ENCODE measurements at places on chromosomes 2 and 18. TPM values are rescaled to one million over a fixed set of nuclear protein-coding genes. Genes with fewer than 3 reads are reported as not detected.

GRCh38 chr2:147255812-147256211 lies 589.0 kb upstream of the ACVR2A start:
- no peaks in the 10 kb centered on the region for H3K4me1 ChIP-seq
- no peaks in the 10 kb centered on the region for H3K36me3 ChIP-seq
- H3K27me3 ChIP-seq, result no peaks in the 10 kb centered on the region
- no peak for DNase-seq
- H3K27ac ChIP-seq, result no peak overlapping the region

GRCh38 chr2:39487398-39488250 lies 50.5 kb upstream of the MAP4K3 start:
- no peaks in the 10 kb centered on the region for H3K27me3 ChIP-seq
- H3K4me1 ChIP-seq, result peaks cover 37% of the 10 kb centered on the region
- no peak for DNase-seq
- H3K4me3 ChIP-seq, result no peak overlapping the region
- H3K27ac ChIP-seq, result no peak overlapping the region
- H3K36me3 ChIP-seq, result no peaks in the 10 kb centered on the region

- peaks cover 96% of the 10 kb centered on the region for H3K27me3 ChIP-seq
- no peak for DNase-seq
- H3K36me3 ChIP-seq, result no peaks in the 10 kb centered on the region
- H3K27ac ChIP-seq, result no peak overlapping the region
- H3K4me1 ChIP-seq, result peaks cover 39% of the 10 kb centered on the region
- peak overlapping the region; percentile 28 for H3K4me3 ChIP-seq
Measured at GRCh38 chr18:59272221-59272888, 899 bp downstream of the RAX start.

GRCh38 chr18:811182-811891 lies 705 bp downstream of the YES1 start:
- peak overlapping the region; percentile 74 for H3K4me3 ChIP-seq
- no peaks in the 10 kb centered on the region for H3K36me3 ChIP-seq
- no peaks in the 10 kb centered on the region for H3K27me3 ChIP-seq
- peak overlapping the region; percentile 96 for H3K27ac ChIP-seq
- no peak for DNase-seq

DNA sequence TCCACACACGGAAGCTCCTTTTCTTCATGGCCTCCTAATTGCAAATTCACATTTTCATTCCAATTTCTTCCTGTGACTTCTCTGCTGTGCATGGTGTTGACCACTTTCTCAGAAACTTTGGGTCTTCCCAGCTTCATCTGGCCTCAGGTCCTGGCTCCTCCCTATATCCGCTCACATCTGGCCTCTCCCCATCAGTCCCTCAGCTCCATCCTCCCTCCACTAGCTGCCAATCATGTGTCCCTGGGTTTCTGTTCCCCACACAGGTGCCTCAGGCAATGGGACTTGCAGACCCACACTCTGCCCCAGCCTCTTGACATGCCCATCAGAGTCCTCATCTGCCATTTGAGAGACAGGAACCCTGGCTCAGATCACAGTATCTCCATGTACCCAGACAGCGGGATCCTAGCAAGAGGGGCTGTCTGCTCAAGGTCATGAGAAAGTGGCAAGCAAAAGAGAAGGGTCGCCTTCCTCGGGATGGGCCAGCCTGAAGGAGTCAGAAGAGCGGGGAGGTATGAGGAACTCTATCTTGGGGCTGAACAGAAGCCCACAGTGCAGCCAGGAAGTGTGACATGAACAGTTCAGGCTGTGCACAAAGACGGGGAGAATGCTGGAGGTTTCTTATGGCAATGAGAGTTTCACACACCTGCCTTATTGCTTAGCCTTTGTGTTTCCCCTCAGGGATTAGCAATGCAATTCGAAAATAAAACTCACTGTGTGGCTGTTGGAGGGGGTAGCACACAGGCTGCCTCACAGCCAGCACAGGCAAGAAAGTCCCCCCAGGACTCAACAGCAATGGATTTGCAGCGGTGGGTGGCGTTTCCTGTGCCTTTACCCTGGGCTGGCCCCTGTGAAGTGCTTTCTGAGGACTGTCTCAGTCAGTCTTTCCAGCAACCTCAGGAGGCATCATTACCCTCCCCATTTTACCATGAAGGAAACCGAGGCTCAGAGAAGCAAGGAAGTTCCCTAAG lies 69.5 kb downstream of the COPS8 start:
- no peak overlapping the region for H3K4me3 ChIP-seq
- H3K27me3 ChIP-seq, result no peaks in the 10 kb centered on the region
- DNase-seq, result no peak
- no peak overlapping the region for H3K27ac ChIP-seq

GRCh38 chr2:210481601-210482175 lies 5.1 kb upstream of the LANCL1 start:
- H3K4me3 ChIP-seq, result no peak overlapping the region
- no peak for DNase-seq
- H3K36me3 ChIP-seq, result no peaks in the 10 kb centered on the region
- H3K27me3 ChIP-seq, result no peaks in the 10 kb centered on the region

GRCh38 chr2:54029721-54030395 lies 59.1 kb upstream of the PSME4 start:
- H3K4me3 ChIP-seq, result no peak overlapping the region
- peaks cover 9% of the 10 kb centered on the region for H3K4me1 ChIP-seq
- no peak for DNase-seq
- H3K36me3 ChIP-seq, result no peaks in the 10 kb centered on the region
- H3K27me3 ChIP-seq, result no peaks in the 10 kb centered on the region

DNA sequence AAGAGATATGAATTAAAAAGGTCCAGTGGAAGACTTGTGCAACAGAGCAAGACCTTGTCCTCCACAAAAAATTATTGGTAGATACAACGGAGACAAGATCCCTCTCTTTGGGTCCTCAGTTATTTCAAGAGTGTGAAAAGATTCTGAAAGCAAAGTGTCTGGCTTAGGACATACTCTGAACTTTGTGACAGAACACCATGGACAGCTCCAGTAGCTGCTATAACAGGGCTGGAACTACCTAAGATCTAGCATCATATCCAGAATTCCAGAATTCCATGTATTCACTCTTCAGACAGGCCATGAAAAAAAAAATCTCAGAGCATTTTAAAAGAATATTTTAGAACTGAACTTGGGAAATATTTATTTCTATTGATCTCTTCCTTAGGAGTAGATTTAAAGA lies 74.8 kb upstream of the ZBTB14 start:
- H3K4me3 ChIP-seq, result no peak overlapping the region
- H3K36me3 ChIP-seq, result no peaks in the 10 kb centered on the region
- H3K27ac ChIP-seq, result no peak overlapping the region
- H3K4me1 ChIP-seq, result no peaks in the 10 kb centered on the region
- peaks cover 5% of the 10 kb centered on the region for H3K27me3 ChIP-seq

DNA sequence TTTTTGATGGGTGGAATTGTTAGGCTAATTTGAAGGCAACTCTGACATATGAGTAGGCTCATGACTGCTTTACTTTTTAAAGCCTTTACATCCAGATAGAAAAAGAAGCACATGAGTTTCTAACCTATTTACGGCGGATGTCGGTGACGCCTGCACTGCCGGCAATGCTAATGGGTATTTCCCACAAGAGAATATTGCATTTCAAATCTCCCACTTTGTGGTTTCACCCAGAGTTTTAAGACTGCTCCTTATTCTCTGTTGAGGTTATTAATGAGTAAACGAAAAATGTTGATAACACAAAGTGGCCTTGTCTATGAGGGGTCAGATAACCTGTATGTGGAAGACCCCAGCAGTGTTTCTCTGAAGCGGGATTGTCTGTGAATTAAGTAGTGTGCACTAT lies 14.0 kb downstream of the CCDC85A start:
- H3K27ac ChIP-seq, result no peak overlapping the region
- H3K4me1 ChIP-seq, result no peaks in the 10 kb centered on the region
- no peak for DNase-seq
- H3K27me3 ChIP-seq, result no peaks in the 10 kb centered on the region
- H3K36me3 ChIP-seq, result no peaks in the 10 kb centered on the region

DNA sequence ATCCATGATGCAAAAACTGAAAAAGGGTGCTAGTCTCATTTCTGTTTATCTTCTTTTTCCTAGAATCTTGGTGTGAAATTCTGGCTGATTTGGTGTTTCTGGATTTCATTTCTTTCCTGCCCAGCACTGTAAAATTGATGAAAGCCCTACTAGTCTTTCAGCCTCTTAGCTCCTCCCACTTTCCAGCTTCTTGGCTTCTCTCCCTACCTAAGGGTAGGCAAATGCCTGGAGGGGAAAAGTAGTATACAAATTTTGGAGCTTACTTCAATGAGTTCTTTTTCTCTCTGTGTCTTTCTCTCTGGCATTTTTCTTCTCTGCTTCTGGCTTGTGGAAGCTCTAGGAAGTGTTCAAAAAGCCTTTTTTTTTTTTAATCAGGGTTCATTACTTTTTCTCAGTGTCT lies 160.5 kb downstream of the XIRP2 start:
- no peaks in the 10 kb centered on the region for H3K27me3 ChIP-seq
- DNase-seq, result no peak
- H3K4me1 ChIP-seq, result no peaks in the 10 kb centered on the region
- no peaks in the 10 kb centered on the region for H3K36me3 ChIP-seq
- H3K27ac ChIP-seq, result no peak overlapping the region

GRCh38 chr2:110770959-110771431 lies 38.6 kb downstream of the ACOXL start:
- peaks cover 37% of the 10 kb centered on the region for H3K4me1 ChIP-seq
- no peak overlapping the region for H3K4me3 ChIP-seq
- no peaks in the 10 kb centered on the region for H3K27me3 ChIP-seq
- H3K36me3 ChIP-seq, result no peaks in the 10 kb centered on the region
- DNase-seq, result peak; percentile 34

- no peak for DNase-seq
- H3K27me3 ChIP-seq, result peaks cover 4% of the 10 kb centered on the region
- H3K4me3 ChIP-seq, result no peak overlapping the region
- H3K36me3 ChIP-seq, result no peaks in the 10 kb centered on the region
- no peak overlapping the region for H3K27ac ChIP-seq
- no peaks in the 10 kb centered on the region for H3K4me1 ChIP-seq
Measured at GRCh38 chr2:110221938-110222337, 9.6 kb upstream of the MTLN start.

DNA sequence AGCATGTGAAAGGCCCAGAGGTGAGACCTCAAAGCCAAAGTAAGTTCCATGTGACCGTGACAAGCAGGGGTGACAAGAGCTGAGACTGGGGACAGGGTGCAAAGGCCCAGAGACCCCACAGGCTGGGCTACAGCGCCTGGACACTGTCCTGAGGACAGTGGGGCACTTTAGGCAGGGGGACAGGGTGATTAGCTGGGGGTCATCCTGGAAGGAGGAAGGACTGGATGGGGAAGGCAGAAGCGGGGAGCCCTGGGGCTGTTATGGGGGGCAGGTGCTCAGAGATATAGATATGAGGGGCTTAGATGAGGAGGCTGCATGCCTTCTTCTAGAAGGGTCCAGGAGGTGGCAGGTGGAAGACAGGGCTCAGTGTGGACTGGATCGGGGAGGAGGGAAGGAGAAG lies 31.5 kb downstream of the KIF1A start:
- no peak overlapping the region for H3K27ac ChIP-seq
- H3K36me3 ChIP-seq, result no peaks in the 10 kb centered on the region
- no peak for DNase-seq
- H3K4me3 ChIP-seq, result no peak overlapping the region
- H3K4me1 ChIP-seq, result no peaks in the 10 kb centered on the region

DNA sequence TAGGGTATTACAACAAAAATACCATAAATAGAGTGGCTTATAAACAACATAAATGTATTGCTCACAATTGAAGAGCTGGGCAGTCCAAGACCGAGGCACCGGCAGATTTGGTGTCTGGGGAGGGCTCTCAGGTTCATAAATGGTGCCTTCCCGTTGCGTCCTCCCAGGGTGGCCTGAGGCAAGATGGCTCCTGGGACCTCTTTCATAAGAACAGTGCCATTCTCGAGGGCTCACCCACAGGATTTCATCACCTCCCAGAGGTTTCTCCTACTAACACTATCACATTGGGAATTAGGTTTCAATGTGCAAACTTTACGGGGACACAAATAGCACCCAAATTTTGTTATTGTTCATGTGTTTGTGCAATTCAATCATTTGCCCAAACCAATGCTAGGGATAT lies 793.5 kb upstream of the HS6ST1 start:
- H3K36me3 ChIP-seq, result no peaks in the 10 kb centered on the region
- H3K27me3 ChIP-seq, result no peaks in the 10 kb centered on the region
- no peak overlapping the region for H3K27ac ChIP-seq
- H3K4me1 ChIP-seq, result no peaks in the 10 kb centered on the region
- no peak for DNase-seq

DNA sequence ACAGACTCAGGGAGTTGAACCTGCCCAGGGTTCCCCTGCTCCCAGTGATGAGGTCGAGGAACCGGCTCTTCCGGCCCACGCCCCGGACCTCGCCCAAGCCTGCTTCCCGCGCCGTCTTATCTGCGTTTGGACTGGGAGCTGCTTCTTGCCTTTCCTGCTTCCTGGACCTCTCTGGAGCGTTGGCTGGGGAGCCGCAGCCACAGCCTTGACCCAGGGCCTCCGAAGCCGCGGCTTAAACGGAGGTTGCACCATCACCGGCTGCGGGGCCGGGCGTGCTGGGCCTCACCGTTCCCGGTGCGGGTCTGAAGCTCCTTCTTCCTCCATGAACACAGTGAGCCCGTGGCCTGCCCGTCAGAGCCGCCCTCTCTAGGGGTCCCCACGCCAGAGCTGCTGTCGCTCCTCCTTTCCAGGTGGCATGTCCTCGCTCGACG lies 13.3 kb downstream of the NTSR2 start:
- no peak overlapping the region for H3K27ac ChIP-seq
- no peak for DNase-seq
- H3K4me3 ChIP-seq, result no peak overlapping the region
- H3K27me3 ChIP-seq, result peaks cover 32% of the 10 kb centered on the region

- no peak overlapping the region for H3K27ac ChIP-seq
- no peaks in the 10 kb centered on the region for H3K27me3 ChIP-seq
- no peak overlapping the region for H3K4me3 ChIP-seq
- H3K36me3 ChIP-seq, result no peaks in the 10 kb centered on the region
Measured at GRCh38 chr2:17557596-17557995, 17.1 kb downstream of the VSNL1 start.

The NPHP1 gene
- total RNA-seq, result 4.6 TPM

The DAPL1 gene
- not detected for total RNA-seq

The WDFY1 gene
- 17.4 TPM for total RNA-seq

The CNGA3 gene
- not detected for total RNA-seq

All from heart right ventricle (tissue), 16 donors.